Germinal center (tissue), 1 donor: ENCODE measurements at places on chromosomes 5 and 9.

DNA sequence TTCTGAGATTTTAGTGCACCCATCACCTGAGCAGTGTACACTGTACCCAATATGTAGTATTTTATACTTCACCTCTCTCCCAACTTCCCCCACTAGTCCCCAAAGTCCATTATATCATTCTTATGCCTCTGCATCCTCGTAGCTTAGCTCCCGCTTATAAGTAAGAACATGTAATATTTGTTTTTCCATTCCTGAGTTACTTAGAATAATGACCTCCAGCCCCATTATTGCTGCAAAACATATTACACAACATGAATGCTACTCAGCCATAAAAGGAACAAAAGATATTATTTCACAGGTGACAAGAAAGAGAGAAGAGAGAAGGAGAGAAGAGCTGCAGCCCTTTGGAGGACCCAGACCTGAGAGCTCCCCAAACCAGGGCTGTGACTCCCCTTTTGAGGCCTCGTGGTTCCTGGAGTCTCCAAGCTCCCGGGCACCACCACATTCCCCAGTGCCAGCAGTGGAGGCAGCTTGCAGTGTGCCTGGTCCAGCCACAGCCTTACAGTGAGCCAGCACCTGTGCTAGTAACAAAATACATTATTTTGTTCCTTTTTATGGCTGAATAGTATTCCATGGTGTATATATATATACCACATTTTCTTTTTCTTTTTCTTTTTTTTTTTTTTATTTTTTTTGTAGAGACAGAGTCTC is 194.5 kb upstream of the DAB2 start:
- no peak for DNase-seq

- no peak for DNase-seq
These were observed 110.4 kb downstream of the NTRK2 start for GRCh38 chr9:84779883-84780282.

- peak; percentile 14 for DNase-seq
These were observed 88.9 kb downstream of the CDK5RAP2 start for GRCh38 chr9:120490888-120491595.

GRCh38 chr5:21121213-21121612 is 1133.2 kb upstream of the CDH18 start:
- DNase-seq = no peak

- no peak for DNase-seq
These were observed 38.9 kb upstream of the SLC25A51 start for GRCh38 chr9:37942621-37943344.

DNA sequence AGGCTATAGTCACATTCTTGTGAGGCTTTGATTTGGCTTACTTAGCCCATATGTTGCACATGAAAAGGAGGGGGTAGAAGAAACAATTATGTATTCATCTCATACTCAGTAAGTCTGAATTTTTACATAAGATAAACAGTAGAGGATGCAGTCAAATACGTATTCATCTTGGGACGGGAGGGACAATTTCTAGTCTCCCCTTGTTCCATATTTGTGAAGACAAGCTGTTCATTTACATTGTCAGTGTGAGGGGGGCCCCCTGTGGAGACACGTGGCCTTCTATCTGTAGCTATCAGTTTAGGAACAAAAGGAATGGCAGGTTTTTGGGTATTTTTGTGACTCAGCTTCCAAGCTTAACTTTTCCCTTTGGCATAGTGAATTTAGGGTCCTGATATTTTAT is 49.2 kb upstream of the PPP1R2B start:
- DNase-seq = no peak

- no peak for DNase-seq
These were observed 210.8 kb downstream of the ADAMTSL1 start for GRCh38 chr9:18684593-18685317.
